ENCODE measurements at places on chromosomes 12 and 14. TPM values are rescaled to one million over a fixed set of nuclear protein-coding genes. Genes with fewer than 3 reads are reported as not detected.

DNA sequence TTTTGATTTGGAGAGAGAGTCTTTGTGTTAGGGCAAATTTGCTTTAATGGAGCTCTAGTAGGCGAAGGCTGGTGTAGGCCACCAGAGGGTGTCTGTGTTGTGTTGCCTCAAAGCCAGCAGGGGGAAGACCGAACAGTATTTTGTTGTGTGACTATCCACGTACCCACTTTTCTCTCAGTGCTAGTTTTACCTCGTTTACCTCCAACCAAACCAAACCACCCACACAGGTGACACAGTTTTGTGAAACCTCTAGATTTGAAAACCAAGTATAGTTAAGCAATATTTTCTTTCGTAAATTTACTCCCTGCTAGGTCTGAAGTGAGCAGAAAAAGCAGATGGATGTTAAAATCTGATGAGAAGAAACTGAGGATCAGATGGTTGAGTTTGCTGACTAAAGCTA, 36.3 kb upstream of the NPFF start:
- DNase-seq = peak; percentile 79
- H3K36me3 ChIP-seq = peaks cover 21% of the 10 kb centered on the region
- H3K27ac ChIP-seq = peak overlapping the region; percentile 78
- H3K27me3 ChIP-seq = no peaks in the 10 kb centered on the region
- H3K4me1 ChIP-seq = peaks cover 20% of the 10 kb centered on the region

GRCh38 chr12:20453756-20454310, 85.5 kb downstream of the PDE3A start:
- no peaks in the 10 kb centered on the region for H3K4me1 ChIP-seq
- no peak for DNase-seq
- no peaks in the 10 kb centered on the region for H3K36me3 ChIP-seq
- H3K27ac ChIP-seq = no peak overlapping the region
- H3K4me3 ChIP-seq = no peak overlapping the region
- H3K27me3 ChIP-seq = peaks cover 7% of the 10 kb centered on the region

GRCh38 chr12:119589097-119589496, 4.5 kb upstream of the TMEM233 start:
- no peaks in the 10 kb centered on the region for H3K36me3 ChIP-seq
- H3K4me3 ChIP-seq = no peak overlapping the region

DNA sequence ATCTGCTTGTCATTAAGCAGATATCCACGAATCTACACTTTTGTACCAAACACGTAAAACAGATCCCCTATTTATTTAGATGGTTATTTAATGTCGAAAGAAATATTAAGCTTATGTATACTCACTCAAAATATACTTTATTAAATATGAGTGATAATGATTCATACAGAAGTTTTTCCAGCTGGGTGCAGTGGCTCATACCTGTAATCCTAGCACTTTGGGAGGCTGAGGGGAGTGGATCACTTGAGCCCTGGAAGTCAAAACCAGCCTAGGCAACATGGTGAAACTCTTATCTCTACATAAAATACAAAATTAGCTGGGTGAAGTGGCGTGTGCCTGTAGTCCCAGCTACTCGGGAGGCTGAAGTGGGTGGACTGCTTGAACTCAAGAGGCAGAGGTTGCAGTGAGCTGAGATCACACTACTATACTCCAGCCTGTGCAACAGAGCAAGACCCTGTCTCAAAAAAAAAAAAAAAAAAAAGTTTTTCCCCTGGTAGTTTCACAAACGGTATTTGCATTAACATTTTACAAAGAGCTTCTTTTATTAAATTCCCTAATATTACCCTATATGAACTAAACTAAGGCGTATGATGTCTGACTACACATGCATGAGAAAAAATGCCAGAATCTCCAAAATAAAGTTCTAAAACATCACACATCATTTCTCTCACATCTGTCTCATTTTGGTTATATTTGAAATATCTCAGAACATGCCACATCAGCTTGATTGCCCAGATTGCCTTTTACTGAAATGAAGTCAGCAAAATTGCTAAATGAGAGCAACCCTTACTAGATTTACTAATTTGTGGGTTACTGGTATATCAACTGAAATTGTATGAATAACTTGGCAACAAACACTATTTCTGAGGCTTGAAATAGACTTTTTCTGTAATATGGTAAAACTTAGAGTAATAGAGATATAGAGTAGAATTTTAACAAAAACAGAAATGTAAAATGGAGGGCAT, 74.9 kb downstream of the PAWR start:
- H3K36me3 ChIP-seq = no peaks in the 10 kb centered on the region
- H3K4me1 ChIP-seq = no peaks in the 10 kb centered on the region
- H3K27ac ChIP-seq = no peak overlapping the region
- H3K27me3 ChIP-seq = no peaks in the 10 kb centered on the region
- no peak for DNase-seq
- H3K4me3 ChIP-seq = no peak overlapping the region

GRCh38 chr14:53954551-53955228, 1.9 kb downstream of the BMP4 start:
- H3K27me3 ChIP-seq = peaks cover 59% of the 10 kb centered on the region
- no peak overlapping the region for H3K27ac ChIP-seq
- H3K4me1 ChIP-seq = peaks cover 35% of the 10 kb centered on the region

Gene HOXC4
- total RNA-seq = not detected

Gene AP1G2
- 166 TPM for total RNA-seq

Gene ZNF705A
- total RNA-seq = not detected

Gene LMO3
- total RNA-seq = not detected

Gene TIMELESS
- total RNA-seq = 46.3 TPM
